Putamen (tissue), 1 donor: ENCODE measurements at places on chromosomes 1 and 21.

- no peak for DNase-seq
Measured at GRCh38 chr1:210978316-210978973, 155.5 kb downstream of the KCNH1 start.

- DNase-seq: no peak
Measured at GRCh38 chr1:200153277-200154055, 126.0 kb downstream of the NR5A2 start.

GRCh38 chr1:48480504-48480903, 8.5 kb upstream of the SPATA6 start:
- DNase-seq: no peak

DNA sequence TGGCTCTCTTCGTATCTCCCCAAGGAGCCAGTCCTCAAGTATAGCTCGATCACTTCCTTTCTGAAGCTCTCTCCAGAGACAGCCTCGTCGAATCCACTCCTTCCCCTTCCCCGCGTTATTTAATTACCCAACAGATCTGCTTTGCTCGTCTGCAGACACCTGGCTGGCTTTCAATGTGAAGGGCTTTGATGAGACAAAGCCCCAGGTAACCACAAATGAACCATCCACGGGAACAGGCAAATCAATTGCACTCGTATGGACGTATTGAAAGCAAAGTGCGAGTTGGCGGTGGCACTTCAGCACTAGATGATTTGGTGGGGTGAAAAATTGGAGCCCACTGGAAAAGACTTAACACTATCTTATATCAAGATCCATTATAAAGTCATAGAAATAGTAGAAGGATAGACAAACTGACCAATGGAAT, 364 bp upstream of the BCAR3 start:
- DNase-seq: no peak

GRCh38 chr1:116804736-116805135, 50.5 kb downstream of the CD2 start:
- no peak for DNase-seq

DNA sequence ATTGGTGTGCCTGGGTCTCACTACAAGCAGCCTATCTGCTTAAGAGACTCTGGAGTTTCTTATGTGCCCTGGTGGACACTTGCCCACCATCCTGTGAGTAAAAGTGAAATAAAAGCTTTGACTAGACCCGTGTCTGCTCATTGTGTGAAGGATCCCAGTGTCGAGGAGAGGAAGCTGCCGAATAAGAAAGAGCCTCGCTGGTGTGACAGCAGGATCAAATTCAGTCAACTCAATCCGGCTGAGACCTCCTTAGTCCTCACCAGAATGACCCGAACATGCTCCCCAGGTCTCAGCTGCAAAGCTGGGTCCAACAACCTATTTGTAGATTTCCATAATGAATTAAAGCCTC, 14.8 kb downstream of the CD2 start:
- no peak for DNase-seq

DNA sequence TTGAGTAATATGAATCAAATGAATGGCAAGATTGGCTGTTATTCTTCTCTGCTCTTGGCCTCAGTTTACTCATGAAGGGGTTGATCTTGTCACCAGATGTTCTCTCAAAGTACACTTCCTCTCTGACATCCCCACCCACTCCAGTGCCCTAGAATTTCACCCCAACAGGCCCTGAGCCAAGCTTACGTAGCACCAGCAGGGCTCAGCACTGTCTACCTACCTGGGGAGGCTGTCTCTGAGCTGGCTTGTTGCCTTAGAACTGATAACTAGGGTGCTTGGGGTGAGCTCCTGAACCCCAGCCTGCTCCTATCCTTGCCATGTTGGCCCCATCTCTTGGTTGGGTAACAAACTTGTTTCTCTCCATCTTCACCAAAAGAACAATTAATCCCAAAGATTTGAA, 159.1 kb upstream of the USP24 start:
- DNase-seq: no peak

- no peak for DNase-seq
Measured at GRCh38 chr1:149844101-149844500, 55.3 kb upstream of the BOLA1 start.

DNA sequence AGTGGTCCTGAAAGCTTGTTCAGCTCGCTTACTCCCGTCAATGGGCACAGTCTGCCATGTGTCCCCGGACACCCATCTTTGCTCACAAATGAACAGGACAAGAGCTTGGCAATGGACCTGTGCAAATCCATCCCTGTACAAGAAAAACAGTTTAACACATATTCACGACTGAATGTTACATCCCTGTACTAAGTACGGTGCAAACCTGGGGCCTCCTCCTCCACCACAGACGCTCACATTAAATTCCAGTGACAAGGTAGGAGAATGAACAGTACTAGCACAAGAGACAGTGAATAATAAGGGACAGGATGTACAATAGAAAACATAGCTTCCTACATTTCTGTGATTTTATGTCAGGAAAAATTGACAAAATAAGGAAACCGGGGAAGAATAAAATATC, 187.7 kb downstream of the ASTN1 start:
- DNase-seq: no peak

DNA sequence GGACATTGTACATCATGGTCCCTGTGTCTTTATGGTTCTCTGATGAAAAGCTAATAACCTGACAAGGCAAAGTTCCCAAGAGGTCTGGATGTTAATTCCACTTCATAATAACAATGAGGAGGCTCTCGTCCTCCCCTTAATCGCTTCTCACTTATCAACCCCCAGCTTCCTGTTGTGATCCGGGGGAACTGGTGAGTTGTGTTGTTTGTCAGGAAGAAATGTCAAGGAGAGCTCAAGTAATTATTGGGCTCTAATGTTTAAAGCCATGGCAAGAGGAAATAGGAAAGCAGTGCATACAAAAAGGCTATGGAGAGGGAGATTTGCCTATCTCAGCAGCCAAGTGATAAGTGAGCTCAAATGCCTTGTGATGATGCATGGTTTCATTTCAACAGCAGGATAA, 42.8 kb upstream of the RASAL2 start:
- DNase-seq: no peak

DNA sequence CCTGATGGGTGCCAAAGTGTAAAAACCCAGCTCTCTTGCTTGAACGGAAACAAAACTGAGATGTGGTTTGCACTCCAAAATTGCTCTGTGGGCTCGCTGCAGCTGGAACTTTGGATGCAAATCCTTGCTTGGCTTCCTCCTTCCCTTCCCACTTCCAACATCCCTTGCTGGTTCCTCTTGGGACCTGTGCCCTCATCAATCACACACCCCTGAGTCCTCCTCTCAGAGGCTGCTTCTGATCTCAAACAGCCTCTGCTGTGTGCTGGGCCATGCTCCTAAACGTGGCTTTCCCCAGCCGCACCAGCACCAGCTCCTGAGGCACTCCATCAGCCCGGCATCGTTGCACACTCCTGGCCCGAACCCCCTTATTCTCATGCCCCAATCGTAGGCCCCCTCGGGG, 124.3 kb upstream of the RAB4A start:
- DNase-seq: no peak

DNA sequence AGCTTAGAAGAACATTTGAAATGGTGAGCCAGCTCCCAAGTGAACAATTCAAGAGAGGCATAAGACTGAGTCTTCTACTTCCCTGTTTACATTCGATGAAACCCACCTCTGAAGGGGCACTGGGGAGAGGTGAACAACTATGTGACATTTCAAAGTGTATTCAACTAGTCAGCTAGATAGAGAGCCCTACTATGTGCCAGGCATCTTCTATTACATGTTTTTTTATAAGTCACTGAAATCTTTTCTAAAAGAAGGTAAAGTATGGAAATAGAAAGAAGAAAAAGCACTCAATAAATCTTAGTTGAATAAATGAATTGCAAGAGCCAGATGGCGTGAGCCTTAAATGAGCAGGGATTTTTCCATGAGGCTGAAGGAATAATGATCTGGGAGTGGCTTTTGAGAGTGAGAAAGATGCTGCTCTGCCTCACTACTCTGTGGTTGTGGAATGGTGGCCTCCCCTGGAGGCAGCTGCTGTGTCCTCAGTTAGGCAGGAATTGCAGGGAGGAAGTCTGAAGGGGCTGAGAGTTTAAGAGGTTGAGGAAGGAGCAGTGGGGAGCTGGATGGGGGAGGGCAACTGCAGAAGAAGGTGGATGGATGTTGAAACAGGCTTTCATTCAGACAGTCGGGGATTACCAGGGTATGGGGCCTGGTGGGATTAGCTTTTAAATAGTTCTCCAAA, 10.4 kb upstream of the PTPRF start:
- no peak for DNase-seq

DNA sequence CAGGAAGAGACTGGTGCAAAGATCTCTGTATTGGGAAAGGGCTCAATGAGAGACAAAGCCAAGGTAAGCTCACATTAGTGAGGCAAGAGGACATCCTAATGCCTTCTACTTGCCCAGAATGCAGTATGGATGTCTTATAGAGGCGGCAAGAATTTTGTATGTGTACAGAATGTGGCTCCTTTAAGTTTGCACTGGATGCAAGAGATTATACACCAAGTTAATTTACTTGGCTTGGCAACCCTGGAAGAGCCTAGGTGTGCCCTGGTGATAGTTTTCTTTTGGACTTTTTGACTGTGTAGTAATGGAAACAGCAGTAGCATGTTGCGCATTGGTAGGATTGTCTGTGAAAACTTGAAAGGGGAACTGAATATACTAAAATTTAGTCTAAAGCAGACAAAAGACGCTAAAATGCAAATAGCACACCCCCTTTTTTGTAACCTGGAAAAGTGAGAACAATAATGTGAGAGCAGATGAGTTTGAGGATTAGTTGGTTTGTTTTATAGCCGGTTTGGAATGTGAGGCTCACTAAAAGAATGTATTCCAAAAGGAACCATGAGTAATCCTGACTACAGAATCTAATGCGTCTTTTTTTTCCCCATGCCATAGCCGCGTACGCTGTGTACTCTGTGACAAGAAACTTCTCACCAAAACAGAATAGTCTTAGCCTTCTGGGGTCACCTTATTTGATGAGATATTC, 18.1 kb downstream of the KHDRBS1 start:
- DNase-seq: no peak

DNA sequence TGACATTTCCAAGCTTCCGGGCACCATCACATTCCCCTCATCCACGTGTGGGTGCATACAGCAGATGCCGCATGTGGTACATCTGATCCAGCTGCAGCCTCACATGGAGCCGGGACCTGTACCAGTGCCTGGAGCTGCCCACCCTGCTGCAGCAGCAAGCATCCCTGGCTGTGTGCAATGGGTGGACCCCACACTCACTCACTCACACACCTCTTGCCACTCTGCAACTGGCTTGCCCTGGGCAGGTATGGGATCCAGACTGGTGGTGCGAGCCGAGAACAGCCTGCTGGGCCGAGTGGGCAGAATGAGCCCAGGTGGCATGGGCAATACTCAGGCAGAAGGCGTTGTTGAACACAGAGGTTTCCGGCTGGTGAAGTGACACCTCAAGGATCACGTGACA, 75.0 kb downstream of the DPYD start:
- no peak for DNase-seq

DNA sequence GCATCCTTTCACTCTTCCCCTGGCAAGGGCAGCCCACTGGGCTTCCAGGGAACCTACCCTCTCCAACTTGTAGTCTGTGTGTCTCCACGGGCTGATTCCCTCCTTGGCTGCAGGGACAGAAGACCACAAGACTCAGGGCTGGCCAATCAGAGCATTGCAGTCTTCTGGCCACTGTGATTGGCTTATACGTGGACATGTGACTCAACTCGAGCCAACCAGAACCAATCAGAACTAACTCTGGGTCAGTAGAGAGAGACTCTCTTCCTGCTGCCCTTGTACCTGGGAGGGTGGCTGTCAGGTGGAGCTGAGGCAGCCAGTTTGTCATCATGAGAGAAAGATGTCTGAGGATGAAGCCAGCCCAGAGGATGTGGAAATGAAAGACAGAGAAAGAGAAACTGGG, 64.0 kb downstream of the DHRS3 start:
- no peak for DNase-seq

DNA sequence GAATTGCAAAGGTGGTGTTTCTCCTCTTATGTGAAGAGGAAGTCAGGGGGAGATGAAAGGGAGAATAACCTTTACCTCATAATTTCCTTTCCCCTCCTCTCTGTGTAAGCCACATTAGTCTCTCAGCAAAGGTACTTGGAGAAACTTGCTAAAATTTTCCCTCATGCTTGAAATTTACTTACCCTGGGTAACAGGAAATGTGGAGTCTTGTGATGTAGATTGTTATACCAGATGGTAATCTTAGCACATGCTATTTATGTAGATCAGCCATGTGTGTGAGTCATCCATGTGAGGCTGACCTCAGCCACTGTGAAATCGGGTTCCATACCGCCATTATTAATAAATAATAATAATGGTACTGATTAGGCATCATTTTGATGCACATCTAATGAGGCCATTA, 128.4 kb downstream of the TGFB2 start:
- no peak for DNase-seq

- no peak for DNase-seq
Measured at GRCh38 chr1:5757187-5757805, 234.9 kb downstream of the NPHP4 start.

GRCh38 chr1:185450917-185451316, 133.9 kb upstream of the IVNS1ABP start:
- no peak for DNase-seq

DNA sequence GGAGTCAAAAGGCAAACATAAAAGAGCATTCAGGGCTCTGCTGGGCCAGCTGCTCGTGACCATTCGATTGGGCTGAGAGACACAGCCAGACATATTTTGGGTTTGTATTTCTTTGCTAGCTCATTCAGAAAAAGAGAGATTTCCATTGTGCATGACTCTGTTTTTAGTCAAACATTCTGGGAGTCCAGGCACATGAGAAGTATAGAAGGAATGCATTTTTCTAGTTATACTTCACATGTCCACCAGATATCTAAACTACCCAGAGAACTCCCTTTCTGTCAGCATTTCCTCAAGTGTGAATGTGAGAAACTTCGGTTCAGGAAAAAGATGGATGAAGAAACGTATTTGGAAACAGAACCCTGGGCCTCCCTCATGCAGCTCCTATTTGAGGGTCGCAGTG, 6.3 kb upstream of the KCNE1 start:
- no peak for DNase-seq

GRCh38 chr1:31715087-31715872, 11.5 kb upstream of the COL16A1 start:
- DNase-seq: peak; percentile 77

DNA sequence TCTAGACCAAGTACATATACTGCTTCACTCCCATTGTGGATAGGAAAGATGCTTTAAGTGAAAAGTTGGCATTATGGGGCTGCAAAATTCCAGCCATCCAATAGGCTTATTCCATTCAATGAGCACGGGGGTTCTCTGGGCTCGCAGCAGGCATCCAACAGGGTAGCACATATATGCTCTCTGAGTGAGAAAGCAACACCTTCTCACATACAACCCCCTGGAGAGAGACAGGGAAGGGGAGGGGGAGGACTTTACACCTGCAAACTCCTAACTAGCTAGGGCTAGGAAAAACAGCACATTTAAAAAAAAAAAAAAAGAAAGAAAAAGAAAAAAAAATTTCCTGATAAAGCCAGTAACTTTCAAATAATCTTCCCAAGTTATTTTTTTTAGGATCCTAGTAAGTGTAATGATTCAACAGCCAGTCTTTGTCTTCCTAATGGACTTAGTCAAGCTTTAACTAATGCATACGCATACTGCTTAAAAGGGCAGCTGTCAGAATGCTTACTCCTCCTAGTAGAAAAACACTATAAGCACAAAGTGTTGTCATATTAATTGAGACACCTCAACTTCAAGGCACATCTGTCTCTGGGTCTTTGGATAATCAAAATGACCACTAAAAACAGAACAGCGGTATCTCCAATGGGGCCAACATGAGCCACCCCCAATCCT, 18.7 kb downstream of the PSMB2 start:
- no peak for DNase-seq
